ENCODE measurements at places on chromosomes 2 and 18. TPM values are rescaled to one million over a fixed set of nuclear protein-coding genes. Genes with fewer than 3 reads are reported as not detected.
A peak's percentile ranks its signal among the peaks of the same experiment; 100 is the strongest.

GRCh38 chr2:202681688-202682205 lies 47.0 kb downstream of the FAM117B start:
- DNase-seq, result no peak

- peak; percentile 72 for DNase-seq
Measured at GRCh38 chr2:50606860-50607259, 425.1 kb downstream of the NRXN1 start.

DNA sequence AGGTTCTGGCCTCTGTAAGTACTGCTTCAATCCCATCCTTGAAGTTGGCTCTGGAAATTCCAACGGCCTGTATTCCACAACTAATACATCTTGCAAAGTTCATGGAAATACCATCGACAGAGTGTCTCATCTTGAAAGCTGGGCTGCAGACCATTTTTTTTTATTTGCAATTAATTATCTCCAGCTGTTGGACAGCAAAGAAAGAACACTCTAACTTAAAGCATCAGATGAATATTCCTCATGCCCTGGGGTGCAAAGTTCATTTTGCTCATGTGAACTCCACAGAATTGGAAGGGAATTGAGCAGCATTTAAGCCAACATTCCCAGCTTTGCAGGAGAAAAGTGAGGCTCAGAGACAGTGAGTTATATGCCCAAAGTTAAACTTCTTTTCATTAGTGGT lies 96.5 kb upstream of the PIEZO2 start:
- peak; percentile 98 for DNase-seq

- DNase-seq, result peak; percentile 9
Measured at GRCh38 chr18:57051657-57052044, 95.2 kb upstream of the BOD1L2 start.

DNA sequence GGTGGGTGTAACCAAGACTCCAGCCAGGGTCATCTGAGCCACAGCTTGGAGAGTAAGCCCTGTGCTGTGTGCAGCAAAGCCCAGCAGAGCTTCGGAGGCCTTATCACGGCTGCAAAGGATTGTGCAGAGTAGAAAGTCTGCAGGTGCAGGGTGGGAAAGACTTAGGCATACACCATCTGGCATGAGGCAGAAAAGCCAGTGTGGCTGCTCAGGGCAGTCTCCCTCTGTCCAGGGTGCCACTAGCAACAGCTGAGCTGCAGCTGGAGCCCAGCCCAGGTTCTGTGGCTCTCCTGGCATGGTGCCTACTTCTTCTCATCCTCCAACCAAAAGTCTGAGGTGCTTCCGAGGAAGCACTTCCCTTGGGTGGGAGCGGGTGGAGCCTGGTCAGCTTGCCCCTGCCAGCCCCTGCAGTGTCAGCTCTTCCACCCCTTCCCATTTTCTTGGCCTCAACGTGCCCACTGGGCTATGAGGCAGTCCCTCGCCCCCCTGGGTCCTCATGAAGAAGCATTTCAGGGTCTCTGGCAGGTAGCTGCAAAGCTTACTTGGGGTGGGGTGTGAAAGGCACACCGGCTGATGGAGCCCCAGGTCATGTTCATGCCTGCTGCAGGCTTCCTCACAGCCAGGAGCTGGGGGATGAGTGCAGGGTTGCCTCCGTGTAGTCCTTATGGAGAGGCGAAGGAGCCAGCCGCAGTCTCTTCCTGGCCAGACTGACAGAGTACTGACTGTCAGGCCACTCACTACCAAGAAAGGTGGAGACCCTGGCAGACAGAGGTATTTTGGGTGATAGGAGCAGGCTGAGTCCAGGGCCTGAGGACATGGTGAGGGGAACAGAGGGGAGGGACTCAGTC lies 4.8 kb downstream of the AMER3 start:
- DNase-seq, result no peak

DNA sequence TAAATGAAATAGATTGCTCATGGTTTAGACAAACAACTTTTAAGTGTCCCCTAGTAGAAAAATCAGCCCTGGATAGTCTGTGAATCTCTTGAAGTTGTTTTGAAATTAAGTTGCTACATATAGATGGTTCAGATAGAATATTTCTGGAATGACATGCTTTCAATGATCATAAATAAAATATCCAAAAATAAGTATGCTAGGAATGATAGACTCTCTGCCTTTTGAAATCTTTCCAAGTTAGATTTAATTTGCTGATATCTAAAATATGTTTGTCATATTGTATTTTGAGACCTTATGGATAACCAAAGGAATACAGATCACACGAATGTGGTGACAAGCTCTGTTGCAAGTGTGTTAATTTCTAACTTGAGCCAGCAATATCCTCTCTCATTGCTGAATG lies 488.7 kb downstream of the THSD7B start:
- DNase-seq, result no peak

GRCh38 chr2:78992451-78992806 lies 33.1 kb upstream of the REG3G start:
- peak; percentile 23 for DNase-seq

GRCh38 chr18:45637546-45638327 lies 22.5 kb downstream of the SLC14A2 start:
- DNase-seq, result no peak

GRCh38 chr2:212158081-212158480 lies 380.5 kb downstream of the ERBB4 start:
- no peak for DNase-seq

DNA sequence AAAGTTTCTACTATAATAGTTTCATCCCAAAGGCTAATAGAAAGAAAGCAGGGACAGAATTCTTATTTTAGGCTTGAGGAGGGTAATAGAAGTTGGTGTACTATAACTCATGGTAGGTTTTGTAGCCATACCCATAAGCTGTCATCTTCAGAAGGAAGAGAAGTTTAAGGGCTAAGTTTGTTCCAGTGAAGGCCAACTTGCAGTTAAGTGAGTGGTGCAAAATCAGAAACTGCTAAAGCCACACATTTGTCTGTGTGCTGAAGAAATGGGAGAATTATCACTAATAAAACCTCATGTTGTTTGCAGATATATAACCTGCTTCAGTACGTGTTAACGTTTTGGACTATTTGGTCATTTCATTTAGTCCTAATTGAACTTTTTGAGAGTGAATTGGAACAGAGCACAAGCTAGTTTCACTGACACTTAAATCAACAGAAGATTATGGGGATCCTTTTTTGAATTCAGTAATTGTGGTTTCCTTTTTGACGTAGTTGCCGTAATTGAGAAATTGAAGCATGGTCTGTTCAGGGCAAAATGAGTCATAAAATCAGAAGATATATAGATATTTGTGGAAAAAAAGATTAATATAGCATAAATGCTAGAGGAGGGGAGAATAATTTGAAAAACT lies 69.1 kb downstream of the PHLPP1 start:
- no peak for DNase-seq

- no peak for DNase-seq
Measured at GRCh38 chr2:23420091-23420839, 35.3 kb downstream of the KLHL29 start.

DNA sequence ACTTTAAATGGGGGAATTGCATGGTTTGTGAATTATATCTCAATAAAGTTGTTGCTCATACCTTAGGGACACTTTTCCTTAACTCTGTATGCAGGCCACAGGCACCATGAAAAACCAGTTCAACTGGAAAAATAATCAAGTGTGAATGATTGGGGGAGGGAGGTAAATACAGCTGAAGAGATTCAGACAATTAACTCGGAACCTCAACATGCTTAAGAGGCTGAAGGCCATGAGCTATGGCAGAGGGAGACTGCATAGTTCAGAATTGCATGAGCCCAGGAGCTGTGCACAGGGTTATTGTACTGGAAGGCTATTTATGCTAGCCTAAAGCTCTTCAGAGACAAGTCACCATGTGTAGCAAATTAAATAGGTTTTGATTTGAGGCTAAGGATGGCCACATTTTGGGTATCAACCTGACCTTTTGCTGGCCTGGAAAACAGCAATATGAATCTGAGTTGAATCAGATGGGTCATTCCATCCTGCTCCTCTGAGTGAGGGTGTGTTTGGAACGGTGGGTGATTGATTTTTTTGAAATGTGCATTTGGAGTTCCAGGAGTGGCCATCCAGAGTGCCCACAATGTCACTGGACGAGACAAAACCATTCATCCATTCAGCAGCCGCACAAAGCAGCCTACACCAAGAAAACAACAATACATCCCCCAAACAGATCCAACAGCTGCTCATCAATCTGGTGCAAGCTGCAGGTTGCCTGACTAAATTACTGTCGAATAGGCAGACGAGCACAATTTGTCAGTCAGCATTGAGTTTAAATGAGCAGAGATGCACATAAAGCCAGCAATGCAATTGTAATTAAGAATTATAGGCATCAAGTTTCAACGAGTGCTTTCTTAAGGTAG lies 42.5 kb downstream of the HRH4 start:
- DNase-seq, result no peak

GRCh38 chr2:159201360-159202063 lies 85.0 kb downstream of the WDSUB1 start:
- DNase-seq, result peak; percentile 69

- DNase-seq, result no peak
Measured at GRCh38 chr2:207835805-207836204, 66.1 kb upstream of the FZD5 start.

GRCh38 chr18:22279741-22280452 lies 110.5 kb downstream of the GATA6 start:
- DNase-seq, result no peak

DNA sequence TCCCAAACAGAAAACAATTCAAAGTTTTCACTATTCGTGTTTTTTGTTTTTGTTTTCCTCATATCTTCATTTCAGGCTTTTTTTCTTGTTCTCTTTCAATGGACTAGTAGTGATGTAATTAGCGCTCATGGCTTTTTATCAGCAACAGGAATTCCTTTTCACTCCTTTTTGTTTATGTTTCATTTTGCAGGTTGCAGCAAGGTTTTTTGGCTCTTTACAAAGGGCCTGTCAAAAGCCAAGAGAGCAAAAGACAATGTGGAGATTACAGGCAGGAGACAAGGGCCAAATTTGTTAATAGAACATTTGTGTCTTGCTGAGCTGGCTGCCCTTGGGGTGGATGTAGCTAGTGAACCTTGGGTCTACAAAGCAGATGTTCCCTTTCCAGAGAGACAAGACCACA lies 467.4 kb upstream of the CDH20 start:
- DNase-seq, result no peak

- DNase-seq, result no peak
Measured at GRCh38 chr2:207750876-207751275, 18.8 kb downstream of the FZD5 start.

DNA sequence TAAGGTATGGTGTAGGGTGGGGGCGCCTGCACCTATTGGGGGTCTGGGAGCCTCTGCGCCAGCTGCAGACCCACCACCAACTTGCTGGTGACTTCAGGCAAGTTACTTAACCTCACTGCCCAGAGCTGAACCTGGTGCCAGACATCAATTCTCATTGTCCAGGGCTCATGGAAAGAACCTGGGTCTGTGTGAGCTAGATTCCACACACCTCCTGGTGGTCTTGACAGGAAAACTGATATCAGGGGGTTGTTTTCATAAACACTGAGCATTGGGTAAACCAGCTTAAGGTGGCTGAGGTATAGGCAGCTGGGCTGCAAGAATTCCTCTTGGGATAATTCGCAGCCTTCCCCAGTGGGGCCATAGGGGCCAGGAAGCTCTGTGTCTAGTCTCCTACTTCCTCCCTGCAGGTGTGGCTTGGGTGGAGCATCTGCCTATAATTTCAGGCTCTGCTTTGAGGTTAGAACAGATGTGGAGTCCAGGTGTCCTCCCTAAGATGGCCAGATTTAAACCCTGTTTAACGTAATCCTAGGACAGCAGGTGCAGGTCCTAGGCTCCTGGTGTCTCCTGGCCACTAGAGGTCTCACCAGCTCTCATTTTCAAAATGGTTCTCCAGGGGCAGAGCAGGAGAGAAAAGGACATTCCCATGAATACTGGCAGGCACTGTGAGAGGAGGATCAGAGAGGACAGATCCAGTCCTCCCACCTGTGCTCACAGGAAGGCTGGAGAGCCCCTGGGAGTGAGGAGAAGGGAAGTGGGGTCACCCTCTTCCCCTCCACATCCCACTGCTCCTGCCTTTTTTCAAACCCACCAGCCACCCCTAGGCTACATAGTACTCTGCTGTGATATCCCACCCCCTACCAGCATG lies 100.4 kb upstream of the SMAD2 start:
- peak; percentile 89 for DNase-seq

GRCh38 chr2:69518841-69519240 lies 81.6 kb upstream of the NFU1 start:
- peak; percentile 6 for DNase-seq

- no peak for DNase-seq
Measured at GRCh38 chr2:152825834-152826233, 107.4 kb downstream of the ARL6IP6 start.

DNA sequence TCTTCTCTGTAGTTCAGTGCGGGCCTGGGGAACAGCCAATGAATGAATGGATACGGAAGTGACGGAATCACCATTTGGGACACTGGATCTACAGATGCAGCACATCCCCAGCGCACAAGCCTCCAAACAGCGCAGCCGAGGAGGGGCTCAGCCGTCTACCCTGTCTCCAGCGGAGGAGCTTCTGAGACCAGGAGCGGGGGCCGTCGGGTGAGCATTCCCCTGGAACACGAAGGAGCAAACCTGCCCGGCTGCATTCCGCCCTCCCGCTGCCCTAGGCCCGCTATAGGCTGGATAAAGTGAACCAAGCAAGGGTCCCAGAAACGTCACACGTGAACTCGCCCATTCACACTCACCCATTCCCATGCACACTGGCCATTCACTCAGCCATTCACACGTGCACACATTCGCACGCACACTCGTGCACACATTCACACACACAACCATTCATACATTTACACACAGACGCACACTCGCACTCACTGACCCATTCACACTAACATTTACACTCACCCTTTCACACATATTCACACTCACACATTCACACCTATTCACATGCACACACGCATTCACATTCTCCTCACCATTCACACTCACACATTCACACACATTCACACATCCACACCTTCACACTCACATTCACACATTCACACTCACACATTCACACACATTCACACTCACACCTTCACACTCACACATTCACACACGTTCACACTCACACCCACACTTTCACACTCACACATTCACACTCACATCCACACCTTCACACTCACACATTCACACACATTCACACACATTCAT lies 63.4 kb downstream of the BIN1 start:
- DNase-seq, result peak; percentile 19

- DNase-seq, result no peak
Measured at GRCh38 chr2:98508709-98509066, 64.0 kb downstream of the INPP4A start.

GRCh38 chr2:169761970-169762292 lies 28.3 kb downstream of the KLHL23 start:
- DNase-seq, result no peak

- DNase-seq, result no peak
Measured at GRCh38 chr2:241736111-241736510, 1.7 kb downstream of the D2HGDH start.

TWIST2 gene
- polyA plus RNA-seq, result 4.7 TPM

CACNB4 gene
- polyA plus RNA-seq, result 4.1 TPM

DIPK1C gene
- polyA plus RNA-seq, result 16.9 TPM

TSHZ1 gene
- 26.1 TPM for polyA plus RNA-seq

TCF23 gene
- 0.21 TPM for polyA plus RNA-seq

TANC1 gene
- polyA plus RNA-seq, result 18.6 TPM

NGEF gene
- 0.66 TPM for polyA plus RNA-seq

PMAIP1 gene
- 32.5 TPM for polyA plus RNA-seq

SCYGR4 gene
- polyA plus RNA-seq, result not detected

PPM1B gene
- polyA plus RNA-seq, result 26.0 TPM

BUB1 gene
- 14.5 TPM for polyA plus RNA-seq
